Activated CD8-positive, alpha-beta memory T cell treated with anti-CD3 and anti-CD28 coated beads for 4 hours (primary cell): ENCODE measurements at places on chromosomes 1 and 21.

DNA sequence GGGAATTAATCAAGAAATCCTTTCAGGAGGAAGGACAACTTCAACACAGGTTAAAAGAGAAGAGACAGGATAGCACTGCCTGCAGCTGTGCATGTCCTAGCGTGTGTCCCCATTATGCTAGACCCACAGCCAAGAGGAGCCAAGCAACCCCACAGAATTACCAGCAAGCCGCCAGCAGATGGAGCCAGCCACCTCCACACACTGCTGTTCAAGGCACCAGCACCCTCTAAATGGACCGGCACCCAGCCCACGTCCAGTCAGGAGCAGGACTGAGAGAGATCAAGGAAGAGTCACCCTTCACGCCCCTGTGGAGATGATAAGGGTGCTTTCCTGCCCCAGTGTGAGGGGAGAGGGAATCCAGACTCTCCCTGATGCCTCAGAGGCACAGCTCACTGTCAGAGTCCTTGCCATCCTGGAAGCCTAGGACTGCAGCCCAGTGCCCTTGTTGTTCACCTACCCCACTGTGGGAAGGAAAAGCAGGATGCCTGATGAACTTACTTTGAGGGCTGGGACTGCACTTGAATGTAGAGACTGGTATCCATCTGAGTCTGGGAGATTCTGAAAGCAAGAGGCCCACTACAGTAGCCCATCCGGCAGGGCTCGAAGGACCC, 37.1 kb upstream of the CTTNBP2NL start:
- no peak for DNase-seq

DNA sequence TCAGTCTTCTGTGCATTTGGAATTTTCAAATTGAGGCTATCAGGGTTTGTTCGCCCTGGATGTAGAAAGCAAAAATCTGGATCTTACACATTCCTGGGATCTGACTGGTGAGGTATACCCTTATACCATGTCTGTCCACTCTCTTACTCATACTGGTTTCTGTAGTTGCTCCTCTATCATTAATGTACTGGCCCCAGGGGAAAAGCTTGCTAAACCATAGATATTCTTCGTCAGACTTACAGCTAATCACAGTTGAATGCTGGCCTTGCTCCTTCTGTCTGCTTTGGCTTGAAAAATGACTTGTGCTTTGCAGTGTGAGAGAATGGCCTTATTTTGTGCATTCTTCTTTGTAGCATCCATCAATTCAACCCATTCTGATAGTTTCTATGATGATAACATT, 30.5 kb downstream of the TBCE start:
- no peak for DNase-seq

DNA sequence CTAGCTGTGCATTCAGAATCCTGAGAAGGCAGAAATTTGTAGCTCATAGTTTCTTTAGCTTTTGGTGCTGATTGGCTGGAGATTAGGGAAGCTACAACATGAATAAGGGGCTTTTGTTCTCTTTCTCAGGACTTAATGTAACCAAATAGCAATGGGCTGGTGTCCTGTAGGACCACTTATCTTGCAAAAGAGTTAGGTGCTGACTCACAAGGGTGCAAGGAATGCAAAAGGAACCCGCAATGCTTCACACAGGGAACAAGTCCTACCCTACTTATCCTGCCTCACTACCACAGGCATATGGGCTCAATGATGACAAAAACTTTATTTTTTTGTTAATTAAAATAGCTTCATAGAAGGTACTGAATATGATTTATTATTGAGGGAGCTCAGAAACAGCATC, 541.5 kb downstream of the AMY1C start:
- no peak for DNase-seq

DNA sequence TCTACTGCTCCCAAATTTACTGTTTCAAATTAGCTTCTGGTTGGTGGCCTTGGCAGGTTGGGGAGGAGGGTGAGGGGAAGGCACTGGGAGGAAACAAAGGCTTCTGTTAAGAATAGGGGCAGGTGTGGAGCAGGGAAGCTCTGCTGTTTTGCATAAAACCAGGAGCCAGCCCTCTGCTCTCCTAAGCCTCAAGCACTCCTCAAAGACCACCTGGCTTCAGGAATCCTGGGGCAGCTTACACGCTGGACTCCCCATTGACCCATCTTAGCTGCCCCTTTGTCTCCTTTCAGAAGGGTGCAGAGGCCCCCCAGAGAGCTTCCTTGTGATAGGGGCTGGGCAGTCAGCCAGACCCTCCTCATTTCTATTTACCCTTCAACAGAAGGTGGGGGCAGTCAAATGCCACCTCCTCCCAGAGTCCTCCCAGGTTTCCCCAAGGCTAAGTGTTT, 11.5 kb upstream of the DHRS3 start:
- no peak for DNase-seq

- no peak for DNase-seq
Measured at GRCh38 chr21:17834639-17835354, 15.6 kb upstream of the C21orf91 start.

DNA sequence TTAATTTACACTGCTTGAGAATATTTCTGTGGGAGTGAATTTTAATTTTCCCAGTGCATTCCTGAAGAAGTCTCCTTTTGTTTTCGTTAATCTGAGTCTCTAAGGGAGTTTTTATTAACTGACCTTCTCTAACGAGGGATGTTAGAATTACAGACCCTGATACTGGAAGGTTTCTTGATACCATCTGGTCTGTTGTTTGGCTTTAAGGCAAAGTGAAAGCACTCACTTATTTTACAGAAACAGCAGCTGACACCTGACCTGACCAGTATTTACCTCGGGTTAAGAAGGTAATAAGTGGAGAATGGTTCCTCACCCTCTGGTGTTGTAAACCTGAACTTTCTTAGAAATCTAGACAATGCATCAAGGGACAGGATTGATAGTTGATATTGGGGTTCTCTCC, 12.4 kb downstream of the CDC14A start:
- DNase-seq, result no peak

GRCh38 chr1:59043796-59044195, 253.1 kb upstream of the FGGY start:
- no peak for DNase-seq

GRCh38 chr1:1431845-1432273, 3.6 kb upstream of the VWA1 start:
- DNase-seq, result no peak

DNA sequence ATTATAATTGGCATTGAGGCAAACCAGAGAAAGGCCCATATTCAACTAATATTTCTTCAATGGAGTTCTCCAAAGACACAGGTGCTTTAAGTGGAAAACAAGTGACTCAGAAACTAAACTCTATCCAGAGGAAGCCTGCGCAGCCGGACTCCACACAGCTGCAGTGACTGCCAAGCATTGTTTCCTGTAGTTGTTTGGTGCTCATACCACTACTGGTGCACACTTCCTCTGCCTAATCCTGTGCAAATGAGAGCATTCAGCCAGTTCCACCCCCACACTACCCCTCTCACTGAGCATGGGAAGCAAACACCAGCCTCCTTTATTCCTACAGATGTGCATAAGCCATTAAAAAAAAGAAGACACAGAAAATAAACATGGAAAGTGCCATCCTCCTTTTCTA, 102.9 kb downstream of the VAV3 start:
- no peak for DNase-seq

DNA sequence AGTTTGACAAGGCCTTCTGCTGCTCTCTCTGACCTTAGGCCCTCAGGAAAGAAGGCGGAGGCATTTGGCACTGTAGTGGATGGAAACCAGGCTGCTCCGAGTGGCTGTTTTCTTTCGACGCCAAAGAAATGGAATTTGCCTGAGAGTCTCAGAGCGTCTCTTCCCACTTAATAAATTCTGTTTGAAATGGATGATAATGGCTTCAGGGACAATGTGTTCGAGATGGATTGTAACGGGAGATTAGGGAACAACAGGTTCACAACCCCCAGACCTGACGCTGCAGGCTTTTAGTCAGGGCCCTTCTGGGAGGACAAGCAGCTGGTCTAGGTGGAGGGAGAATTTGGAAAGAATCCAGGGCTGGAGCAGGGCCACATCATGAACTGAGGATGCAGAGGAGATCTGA, 58.6 kb downstream of the TLR5 start:
- no peak for DNase-seq

DNA sequence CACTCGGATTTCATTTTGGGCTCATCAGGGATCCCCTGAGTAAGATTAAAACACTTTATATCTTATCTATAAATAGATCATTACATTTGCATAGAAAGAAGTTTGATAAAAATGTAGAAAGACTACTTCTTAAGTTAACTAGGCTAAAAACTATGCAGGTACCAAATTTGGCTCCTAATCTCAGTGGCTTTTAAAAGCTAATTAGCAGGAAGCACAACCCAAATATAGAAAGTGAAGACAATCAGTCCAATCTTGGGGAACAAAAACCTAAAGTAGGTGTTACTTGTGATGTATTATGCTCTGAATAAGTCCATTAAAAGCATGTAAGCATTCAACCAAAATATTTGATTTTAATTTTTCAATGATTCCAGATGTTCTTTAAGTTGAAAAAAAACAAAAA, 35.4 kb downstream of the SMYD3 start:
- no peak for DNase-seq

- DNase-seq, result no peak
Measured at GRCh38 chr1:28062806-28063205, 25.6 kb downstream of the EYA3 start.

- peak; percentile 35 for DNase-seq
Measured at GRCh38 chr1:1371364-1371745, 3.7 kb downstream of the AURKAIP1 start.

DNA sequence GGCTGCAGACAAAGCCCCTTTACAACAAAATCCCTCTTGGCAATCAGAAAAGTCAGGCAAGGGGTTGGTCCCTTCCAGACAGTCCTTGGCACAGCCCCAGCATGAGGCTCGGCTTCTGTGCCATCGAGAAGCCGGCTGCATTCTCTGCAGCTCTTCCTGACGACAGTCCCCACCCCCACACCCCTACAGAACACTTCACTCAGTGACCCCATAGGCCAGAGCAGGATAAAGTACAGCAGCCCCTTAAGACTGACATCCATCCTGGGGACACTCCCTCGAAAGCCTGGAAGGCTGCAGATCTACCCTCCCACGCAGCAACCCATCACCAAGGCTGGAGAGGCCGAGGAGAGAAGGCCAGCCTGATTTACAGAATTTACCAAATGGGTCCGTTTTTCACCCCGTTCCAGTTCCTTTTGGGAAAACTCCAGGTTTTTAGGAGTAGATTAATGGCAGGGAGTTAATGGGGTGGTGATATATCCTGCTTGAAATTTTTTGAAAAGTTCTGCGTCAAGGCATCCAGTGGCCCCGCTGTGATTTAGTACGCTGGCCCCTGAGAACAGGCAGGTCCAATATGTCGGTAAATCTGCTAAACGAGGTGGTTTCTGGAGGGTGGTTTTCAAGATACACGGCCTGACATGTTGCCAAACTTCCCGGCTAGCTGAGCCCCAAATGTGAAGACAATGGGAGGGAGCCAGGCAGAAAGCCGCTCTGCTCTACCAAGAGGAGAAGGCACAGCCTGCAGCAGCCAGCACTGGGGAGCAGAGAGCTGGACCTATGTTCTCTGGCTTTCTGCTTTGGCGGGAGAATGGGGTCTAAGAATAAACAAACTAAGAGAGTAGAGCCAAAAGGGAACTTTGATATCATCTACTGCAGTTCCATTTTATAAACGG, 81.7 kb downstream of the SSBP3 start:
- no peak for DNase-seq

DNA sequence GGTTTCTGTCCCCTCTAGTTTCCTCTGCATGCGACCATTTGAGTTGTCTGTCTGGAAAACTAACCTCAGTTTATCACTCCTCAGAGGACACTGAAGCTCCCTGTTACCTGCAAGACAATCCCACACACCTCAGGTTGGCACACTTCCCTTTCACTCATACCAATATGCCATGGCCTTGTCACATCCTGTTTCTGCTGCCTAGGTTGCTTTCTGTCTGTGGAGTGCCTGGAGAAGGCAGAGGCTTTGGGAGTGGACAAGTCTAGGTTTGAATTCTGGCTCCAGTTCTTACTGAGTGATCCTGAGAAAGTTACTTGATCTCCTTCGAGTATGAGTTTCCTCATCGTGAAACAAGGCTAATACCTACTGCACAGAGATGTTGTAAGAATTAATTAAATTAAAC, 171.5 kb upstream of the CACYBP start:
- no peak for DNase-seq

DNA sequence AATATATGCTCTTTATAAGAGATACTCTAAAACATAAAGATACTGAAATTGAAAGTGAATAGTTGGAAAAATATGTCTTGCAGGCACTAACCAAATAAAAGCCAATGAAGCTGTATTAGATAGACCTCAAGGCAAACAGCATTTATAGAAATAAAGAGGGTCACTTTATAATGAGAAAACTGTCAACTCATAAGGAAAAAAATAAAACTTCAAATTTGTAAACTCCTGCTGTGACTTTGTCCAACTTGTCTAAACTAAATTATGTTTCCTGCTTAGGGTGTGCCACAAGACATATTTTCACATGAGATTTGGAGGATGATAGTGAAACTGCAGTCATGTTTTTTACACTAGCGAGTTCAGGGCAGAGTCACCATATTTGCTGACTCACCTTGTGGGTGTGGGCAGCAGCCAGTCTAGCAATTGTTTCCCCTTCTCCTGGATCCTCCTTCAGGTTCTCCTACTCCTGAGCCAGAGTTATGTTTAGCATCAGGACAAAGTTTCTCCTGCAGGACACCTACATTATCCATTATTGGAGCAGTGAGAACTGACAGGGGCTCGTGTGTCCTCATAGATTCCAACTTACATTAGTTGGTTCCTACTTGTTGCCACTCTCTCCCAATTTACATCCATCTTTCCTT, 43.8 kb downstream of the CD53 start:
- no peak for DNase-seq

DNA sequence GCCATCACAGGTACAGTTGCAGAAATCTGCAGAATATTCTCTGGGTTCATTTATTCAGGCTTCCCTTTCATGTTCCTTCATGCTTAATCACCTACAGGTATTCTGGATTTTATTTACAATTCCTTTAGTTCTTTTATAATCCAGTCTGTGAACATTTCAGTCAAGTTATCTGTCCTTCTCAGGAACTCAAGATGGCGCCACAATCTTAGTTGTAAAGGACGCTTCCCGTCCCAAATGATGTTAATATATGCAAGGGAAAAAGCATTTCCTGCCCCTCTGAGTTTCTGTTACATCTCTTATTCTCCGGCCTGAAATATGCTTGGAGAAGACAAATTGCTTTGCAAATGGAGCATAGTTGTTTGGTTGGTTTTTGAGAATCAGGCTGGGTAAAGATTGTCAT, 19.3 kb downstream of the F3 start:
- no peak for DNase-seq
